ENCODE measurements at places on chromosomes 7 and 10.

- peak; percentile 67 for DNase-seq
Observed at GRCh38 chr10:100372415-100373297, 25.6 kb downstream of the SCD start.

DNA sequence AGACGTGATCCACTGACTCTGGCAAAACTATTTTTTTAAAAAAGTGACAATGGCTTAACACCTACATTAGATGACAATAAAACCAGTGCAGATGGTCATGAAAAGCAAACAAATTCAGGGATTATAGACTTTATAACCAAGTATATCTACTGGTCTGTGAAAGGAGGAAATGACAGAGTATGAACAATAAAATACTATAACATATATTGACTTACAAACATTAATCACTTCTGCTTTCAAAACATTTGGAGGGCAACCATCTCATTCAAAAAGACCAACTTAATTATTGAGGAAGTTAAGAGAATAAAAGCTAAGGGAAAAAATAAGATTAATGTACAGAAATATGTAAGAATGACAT lies 34.8 kb downstream of the JMJD1C start:
- no peak for DNase-seq

GRCh38 chr7:69593511-69593910 lies 4.8 kb upstream of the AUTS2 start:
- DNase-seq: no peak

- no peak for DNase-seq
Observed at GRCh38 chr10:129278686-129279085, 188.4 kb upstream of the MGMT start.

DNA sequence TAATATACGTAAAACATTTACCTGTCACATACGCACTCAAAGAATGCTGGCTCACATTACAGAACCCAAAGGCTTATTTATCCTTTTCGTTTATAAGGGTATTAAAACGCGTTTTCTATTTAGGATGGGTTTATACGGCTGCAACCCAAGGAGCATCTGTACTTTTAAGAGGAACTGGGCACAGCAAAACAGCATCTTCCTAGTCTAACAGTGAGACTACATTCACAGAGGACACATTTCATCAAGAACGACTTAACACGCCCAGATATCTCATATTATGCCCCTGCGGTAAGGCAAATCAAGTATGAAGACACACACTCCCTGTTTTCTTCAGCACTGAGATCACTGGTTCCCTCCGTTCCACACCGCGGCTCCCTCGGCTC lies 533 bp upstream of the DMTF1 start:
- peak; percentile 57 for DNase-seq

- DNase-seq: no peak
Observed at GRCh38 chr10:67816719-67817118, 21.3 kb downstream of the DNAJC12 start.

- DNase-seq: no peak
Observed at GRCh38 chr10:71550628-71551027, 153.9 kb downstream of the CDH23 start.

All from NCI-H510A treated with DMSO at 0.1 percent for 48 hours (cell line).